Activated T-cell treated with anti-CD3 and anti-CD28 coated beads, Interleukin-2, amount 50 U/mL, for 24 hours (primary cell): ENCODE measurements at places on chromosomes 2 and 18.

- DNase-seq: no peak
These were observed 34.1 kb downstream of the GLI2 start for GRCh38 chr2:120769787-120770120.

DNA sequence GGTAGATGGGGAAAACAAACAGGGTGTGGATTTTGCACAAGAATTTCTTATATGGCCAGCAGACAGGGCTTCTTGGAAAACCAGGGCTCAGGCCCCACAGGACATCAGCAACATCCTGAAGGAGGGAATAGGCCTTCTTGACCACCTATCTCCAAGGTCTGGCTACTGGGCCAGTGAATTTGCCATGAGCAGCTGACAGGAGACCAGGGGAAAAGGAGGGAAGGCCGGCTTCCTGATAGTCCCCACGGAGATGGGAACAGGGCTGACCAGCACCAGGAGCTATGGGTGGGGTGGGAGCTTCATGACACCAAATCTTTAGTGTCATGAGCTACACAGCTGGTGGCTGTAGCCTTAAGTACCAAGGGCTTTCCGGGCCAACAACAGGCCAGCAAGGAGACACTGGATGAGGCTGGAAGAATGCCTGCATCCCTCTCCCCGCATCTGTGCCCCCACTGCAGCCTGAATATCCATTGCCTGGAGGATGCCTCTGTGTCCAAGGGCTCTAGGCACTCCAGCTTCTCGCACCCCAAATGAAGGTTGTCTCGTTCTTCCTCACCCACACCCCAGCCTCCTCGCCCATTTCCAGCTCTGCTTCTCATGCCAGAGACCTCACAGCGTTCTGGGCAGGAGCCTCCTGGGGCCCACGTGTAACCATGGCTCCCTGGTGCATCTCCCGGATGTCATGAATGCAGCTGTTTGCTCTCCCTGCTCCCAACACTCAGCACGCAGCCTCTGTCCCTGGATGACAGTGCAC lies 74.8 kb downstream of the EMX1 start:
- DNase-seq: no peak

GRCh38 chr2:181915102-181915501 lies 23.6 kb downstream of the ITPRID2 start:
- no peak for DNase-seq

GRCh38 chr2:144032566-144032965 lies 487.4 kb downstream of the ZEB2 start:
- no peak for DNase-seq

GRCh38 chr2:65075176-65075575 lies 19.0 kb downstream of the CEP68 start:
- no peak for DNase-seq
